Neural progenitor cell (in vitro differentiated cells): ENCODE measurements at places on chromosomes 6 and 20.

DNA sequence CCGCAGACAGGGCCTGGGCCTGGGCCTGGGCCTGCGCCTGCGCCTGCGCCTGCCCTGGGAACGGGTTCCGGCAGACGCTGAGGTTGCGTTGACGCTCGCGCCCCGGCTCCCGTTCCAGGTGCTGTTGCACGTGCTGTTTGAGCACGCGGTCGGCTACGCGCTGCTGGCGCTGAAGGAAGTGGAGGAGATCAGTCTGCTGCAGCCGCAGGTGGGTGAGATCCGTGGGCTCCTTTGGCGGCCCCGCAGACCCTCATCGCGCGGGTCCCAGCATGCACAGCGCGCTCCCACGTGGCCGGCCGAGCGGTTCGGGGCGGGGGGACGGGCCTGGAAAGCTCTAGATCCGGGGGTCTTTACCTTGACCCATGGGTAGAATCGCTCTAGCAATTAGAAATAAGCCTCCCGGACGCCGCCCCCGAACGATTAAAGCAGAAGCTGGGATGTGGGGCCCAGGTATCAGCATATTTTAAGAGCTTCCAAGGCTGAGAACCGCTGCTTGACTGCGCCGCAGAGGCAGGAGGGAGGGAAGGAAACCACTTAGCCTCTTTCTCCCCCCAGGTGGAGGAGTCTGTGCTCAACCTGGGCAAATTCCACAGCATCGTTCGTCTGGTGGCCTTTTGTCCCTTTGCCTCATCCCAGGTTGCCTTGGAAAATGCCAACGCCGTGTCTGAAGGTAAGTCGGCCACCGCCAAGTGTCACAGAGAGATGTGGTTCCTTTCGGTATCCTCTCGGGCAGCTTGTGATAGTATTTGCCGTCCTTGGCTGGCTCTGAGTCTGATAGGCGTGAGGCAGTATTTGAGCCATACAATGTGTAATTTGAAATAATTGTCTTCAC is 508 bp downstream of the NOP56 start:
- peaks cover 22% of the 10 kb centered on the region for H3K4me1 ChIP-seq
- H3K4me3 ChIP-seq: peak overlapping the region; percentile 83
- DNase-seq: peak; percentile 36
- H3K27me3 ChIP-seq: no peaks in the 10 kb centered on the region
- no peaks in the 10 kb centered on the region for H3K36me3 ChIP-seq
- no peak overlapping the region for H3K27ac ChIP-seq

DNA sequence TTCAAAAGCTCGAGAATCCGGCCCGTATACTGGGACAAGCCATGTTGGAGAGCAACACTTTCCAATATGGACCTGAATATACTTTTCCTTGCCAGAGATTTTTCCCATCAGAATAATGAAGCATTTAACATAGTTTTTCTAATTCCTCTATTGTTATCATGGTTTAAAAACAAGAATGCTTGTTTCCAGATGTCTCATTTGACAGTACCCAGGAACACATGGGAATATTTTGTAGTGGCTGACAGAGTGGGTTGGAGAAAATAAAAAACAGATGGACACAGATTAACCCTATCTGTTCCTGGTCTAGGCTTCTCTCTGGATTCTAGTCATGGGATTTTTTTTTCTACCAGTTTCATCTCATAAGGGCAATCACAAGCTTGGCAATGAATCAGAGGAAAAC is 164.8 kb upstream of the CEP162 start:
- no peaks in the 10 kb centered on the region for H3K36me3 ChIP-seq
- DNase-seq: no peak
- no peaks in the 10 kb centered on the region for H3K27me3 ChIP-seq
- no peak overlapping the region for H3K4me3 ChIP-seq
- H3K27ac ChIP-seq: no peak overlapping the region

GRCh38 chr6:144158133-144158532 is 7.8 kb downstream of the STX11 start:
- H3K27me3 ChIP-seq: peaks cover 4% of the 10 kb centered on the region
- no peak overlapping the region for H3K4me3 ChIP-seq
- no peaks in the 10 kb centered on the region for H3K36me3 ChIP-seq
- H3K4me1 ChIP-seq: peaks cover 13% of the 10 kb centered on the region

DNA sequence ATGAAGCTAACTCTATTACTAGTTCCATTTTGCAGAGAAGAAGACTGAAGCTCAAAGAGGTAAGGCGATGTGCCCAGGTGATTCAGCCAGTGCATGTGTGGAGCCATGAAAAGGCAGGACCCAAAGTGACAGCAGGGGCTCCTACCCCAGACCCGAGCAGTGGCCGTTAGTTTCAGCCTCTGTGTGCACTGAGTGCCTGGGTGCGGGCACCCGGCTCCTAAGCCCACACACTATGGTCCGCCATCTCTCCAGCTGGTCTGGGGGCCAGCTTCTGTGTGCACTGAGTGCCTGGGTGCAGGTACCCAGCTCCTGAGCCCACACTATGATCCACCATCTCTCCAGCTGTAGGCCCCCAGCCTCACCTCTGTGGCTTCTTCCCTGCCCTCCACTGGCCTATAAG is 123.5 kb upstream of the CST7 start:
- no peaks in the 10 kb centered on the region for H3K36me3 ChIP-seq
- no peaks in the 10 kb centered on the region for H3K4me1 ChIP-seq
- H3K27ac ChIP-seq: no peak overlapping the region
- no peak for DNase-seq
- no peak overlapping the region for H3K4me3 ChIP-seq

DNA sequence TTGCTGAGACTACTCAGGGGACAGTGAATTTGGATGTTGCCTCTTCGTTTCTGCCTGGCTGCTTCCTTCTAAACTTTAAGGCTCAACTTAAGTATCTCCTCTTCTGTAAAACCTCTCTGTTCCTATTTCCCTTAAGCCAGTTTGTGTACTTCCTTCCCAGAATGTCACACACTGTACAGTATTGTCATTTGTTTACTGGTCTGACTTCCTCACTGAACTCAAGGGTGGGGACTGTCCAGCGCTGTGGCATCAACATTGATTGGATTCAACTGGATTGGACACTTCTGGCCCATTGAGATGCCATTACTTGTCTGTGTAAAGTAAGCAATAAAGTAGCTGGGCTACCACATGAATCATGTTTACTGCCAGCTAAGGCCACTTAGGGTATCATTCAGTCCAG is 69.7 kb downstream of the ANKS1A start:
- H3K4me1 ChIP-seq: peaks cover 10% of the 10 kb centered on the region
- no peaks in the 10 kb centered on the region for H3K36me3 ChIP-seq
- no peak overlapping the region for H3K27ac ChIP-seq
- H3K27me3 ChIP-seq: no peaks in the 10 kb centered on the region
- H3K4me3 ChIP-seq: no peak overlapping the region

DNA sequence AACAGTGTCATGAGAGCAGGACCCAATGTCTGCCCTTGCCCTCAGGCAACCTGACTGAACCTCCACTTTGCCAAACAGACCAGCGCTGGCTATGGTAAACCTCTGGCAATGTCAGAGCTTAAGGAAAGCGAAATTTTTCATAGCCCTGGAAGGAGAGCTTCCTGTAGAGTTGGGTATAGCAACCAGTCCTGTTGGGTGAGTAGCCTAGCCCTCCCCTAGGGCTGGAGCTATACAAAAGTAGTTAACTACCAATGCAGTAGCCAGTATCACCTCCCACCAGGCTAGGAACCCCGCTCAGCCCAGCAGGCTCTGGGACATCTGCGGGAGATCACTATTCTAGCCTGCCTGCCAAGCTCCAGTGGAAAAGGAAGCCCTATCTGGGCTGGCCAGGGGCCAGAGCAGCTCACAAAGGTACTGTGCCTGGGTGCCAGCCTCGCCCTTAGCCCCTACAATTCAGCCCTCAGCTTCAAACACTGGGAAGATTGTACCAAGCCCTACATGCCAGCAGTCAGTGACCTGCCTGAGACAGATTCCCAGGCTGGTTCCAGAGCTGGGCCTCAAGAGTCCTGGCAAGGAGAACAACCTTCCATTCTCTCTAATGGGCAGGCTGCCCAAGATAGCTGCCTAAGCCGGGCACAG is 7.9 kb downstream of the WFDC3 start:
- H3K27me3 ChIP-seq: no peaks in the 10 kb centered on the region
- H3K4me3 ChIP-seq: no peak overlapping the region
- H3K4me1 ChIP-seq: no peaks in the 10 kb centered on the region
- DNase-seq: no peak

- no peaks in the 10 kb centered on the region for H3K27me3 ChIP-seq
- H3K4me1 ChIP-seq: no peaks in the 10 kb centered on the region
- no peak overlapping the region for H3K4me3 ChIP-seq
- H3K27ac ChIP-seq: no peak overlapping the region
Observed at GRCh38 chr6:114650891-114651290, 308.1 kb upstream of the HS3ST5 start.

DNA sequence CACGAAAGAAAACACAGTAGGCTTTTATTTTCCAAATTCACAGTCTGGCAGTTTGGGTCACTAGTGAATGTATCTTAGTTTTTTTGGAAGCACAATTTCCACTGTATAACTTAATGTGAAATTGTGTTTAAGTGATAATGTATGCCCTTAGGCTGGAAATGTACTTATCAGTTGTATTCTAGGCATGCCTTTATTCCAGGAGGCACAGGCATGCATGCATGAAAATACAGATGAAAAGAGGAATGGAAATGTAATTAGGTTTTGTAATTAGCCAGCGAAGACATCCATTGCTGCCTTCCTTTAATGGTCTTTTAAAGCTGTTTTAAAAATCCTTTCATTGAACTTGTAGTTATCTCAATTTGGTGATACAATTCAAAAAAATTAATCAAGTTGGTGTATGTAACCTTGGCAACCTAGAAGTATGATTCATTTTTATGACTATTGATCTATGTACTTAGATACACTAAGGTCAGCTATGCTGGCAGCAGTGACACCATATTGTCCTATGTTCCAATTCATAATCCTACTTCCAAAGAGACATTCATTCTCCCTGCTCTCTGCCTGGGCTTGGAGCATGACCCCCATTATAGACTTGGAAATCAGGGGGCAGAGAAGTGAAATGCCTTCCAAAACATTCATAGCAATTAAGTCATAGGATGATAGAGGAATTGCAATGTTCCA is 73.1 kb downstream of the SNAP25 start:
- no peak overlapping the region for H3K4me3 ChIP-seq
- no peak overlapping the region for H3K27ac ChIP-seq
- no peak for DNase-seq
- H3K27me3 ChIP-seq: no peaks in the 10 kb centered on the region

DNA sequence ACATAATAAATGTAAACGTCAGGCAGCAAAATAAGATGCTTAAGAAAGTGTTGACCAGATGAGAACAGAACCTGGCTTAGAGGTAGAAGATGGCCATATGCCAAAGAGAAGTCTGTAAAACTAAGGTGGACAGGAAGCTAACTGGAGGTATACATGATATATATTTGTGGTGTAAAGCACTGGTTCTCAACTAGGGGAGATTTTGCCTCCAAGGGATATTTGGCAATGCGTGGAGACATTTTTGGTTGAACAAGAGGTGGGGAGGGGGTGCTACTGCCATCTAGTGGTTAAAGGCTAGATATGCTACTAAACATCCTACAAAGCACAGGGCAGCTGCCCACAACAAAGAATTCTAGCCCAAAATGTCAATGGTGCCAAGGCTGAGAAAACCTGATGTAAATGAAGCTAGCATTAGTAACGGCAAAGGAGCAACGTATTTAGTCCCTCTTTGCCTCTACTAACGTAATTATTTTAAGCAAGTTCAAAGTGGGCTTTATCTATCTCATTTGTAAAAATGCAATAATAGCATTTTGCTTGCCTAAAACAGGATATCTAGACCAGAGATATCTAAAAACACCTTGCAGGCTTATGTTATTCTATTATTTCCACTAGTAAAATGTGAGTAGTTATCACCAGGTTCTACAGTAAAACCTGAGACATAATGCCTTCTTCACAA is 182.6 kb downstream of the RNGTT start:
- H3K27me3 ChIP-seq: no peaks in the 10 kb centered on the region
- peak; percentile 78 for DNase-seq
- no peak overlapping the region for H3K27ac ChIP-seq
- no peak overlapping the region for H3K4me3 ChIP-seq

DNA sequence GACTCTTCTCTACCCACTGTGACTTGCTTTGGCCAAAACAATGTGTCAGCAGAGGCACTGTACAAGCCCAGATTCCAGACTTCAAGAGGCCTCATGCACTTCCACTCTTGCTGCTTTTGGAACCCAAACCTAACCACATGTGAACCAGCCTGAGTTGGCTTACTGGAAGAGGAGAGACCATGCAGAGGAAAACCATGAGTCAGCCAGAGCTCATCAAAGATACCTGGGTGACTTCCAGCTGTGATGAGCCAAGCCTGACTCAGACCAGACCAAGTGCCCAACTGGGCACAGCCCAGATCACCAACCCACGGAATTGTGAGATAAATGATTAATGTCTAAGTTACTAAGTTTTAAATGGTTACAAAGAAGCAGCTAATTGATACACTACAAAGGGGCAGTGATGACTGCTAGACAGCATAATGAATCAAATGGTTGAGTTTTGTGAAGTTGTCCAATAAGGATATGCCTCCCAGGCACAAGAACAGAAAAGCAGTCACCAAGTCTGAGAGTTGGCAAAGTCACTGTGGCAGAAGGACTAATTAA is 16.2 kb upstream of the BEND6 start:
- H3K27ac ChIP-seq: no peak overlapping the region
- no peak for DNase-seq
- no peaks in the 10 kb centered on the region for H3K27me3 ChIP-seq
- no peak overlapping the region for H3K4me3 ChIP-seq
- H3K36me3 ChIP-seq: no peaks in the 10 kb centered on the region

DNA sequence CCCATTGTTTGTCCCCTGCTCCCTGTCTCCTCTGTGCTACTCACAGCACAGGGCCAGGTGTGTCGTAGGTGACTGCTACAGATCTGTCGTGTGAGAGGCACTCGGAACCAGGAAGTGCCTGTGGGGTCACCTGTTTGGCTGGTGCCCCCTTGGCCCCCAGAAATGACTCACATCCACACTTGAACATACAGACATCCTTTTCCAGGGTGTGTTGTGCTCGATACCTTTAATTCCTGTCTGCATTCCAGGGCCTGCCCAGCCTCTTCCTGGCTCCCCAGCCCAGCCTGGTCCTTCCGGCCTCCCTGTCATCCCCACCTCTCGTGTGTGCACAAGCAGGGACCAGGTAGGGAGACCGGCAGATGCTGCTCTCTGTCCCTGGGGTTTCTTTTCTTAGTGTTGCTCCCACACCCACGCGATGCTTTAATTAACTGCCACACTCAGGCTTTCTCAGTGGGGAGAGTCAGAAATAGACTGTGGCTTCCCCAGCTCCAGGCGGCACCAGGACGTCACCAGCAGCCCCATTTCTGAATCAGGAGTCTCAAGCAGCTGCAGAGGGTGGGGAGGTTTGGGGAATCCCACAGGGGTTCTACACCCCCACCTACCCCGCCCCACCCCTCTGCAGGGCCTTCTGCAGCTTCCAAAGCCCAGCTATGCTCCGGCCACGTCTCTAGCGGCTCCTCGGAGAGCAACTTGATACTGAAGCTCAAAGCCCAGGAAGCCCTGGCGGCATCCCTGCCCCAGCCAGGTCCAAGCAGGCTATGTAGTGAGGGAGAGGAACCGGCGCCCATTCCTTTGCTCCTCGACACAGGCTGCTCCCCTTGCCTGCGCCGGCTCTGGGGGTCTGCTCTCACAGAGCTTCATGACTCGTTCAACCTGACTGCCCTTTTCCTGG is 102.2 kb downstream of the SYCP2 start:
- H3K27ac ChIP-seq: no peak overlapping the region
- H3K4me1 ChIP-seq: peaks cover 14% of the 10 kb centered on the region
- no peaks in the 10 kb centered on the region for H3K36me3 ChIP-seq

- H3K27me3 ChIP-seq: no peaks in the 10 kb centered on the region
- H3K27ac ChIP-seq: no peak overlapping the region
- DNase-seq: no peak
- H3K4me1 ChIP-seq: peaks cover 5% of the 10 kb centered on the region
Observed at GRCh38 chr6:3438190-3439167, 18.4 kb downstream of the SLC22A23 start.
